A375 (cell line): ENCODE measurements at places on chromosomes 6 and 20. TPM values are rescaled to one million over a fixed set of nuclear protein-coding genes. Genes with fewer than 3 reads are reported as not detected.

FAM217A gene
- not detected in 2 replicates for total RNA-seq

C20orf144 gene
- 0.04 TPM in 1 of 2 replicates, not detected in the other for total RNA-seq

TTBK1 gene
- total RNA-seq: not detected in 2 replicates

LSM2 gene
- total RNA-seq: 39.2 and 40.2 TPM in 2 replicates

PTK6 gene
- total RNA-seq: 0.24 TPM in 1 of 2 replicates, not detected in the other

PARD6B gene
- total RNA-seq: 2.4 and 2.9 TPM in 2 replicates

PRSS16 gene
- total RNA-seq: 0.16 and 3.5 TPM in 2 replicates
